Activated CD4-positive, CD25-positive, alpha-beta regulatory T cell (primary cell): ENCODE measurements at places on chromosomes 4 and X.

DNA sequence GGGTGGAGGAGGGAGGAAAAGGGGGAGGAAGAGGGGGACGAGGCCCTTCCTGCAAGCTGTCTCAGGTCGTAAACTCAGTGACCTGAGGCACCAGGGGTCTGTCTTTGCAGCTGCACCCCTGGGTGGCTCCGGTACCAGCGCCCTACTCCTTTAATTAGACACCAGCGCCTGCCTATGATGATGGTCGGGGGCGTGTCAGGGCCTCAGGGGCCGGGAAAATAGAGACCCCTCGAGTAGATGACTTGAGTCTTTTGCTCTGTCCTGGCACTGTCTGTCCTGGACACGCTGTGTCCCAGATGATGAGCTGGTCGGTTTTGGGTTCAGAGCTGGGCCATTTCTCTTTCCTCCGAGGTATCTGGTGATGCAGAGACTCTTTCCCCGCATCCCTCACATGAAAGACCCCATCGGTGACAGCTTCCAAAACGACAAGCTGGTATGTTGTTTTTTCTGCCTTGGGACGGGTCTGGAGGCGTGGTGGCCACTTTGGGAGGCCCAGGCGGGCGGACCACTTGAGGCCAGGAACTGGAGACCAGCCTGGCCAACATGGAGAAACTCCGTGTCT is 11.2 kb downstream of the SLC25A6 start:
- no peak for DNase-seq

- DNase-seq = peak; percentile 6
Measured at GRCh38 chr4:47926667-47927258, 12.4 kb upstream of the NFXL1 start.

DNA sequence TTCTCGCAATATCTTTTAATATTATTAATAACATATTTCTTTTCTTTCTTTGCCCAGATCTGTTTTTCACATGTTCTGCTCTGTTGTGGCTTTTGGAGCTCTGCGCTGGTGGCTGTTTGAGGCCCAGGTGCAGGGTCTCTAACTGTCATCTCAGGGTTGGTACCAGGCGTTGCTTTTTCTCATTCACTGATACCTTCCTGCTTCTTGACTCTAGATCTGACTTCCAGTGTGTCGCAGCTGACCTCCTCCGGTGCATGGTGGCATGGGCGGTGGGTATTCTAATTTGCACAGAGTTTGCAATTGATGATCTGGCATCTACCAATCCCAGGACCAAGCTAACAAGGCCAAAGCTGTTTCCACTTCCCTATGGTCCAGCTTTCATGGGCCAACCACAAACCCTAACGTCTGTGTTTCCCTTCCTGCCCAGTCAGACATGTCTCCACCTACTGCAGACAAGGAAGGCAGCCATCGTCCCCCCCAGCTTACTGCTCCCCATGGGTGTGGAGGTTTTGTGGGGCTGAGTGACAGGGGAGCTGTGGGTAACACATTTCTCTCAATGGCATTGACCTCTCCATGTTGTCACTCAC is 25.2 kb downstream of the LETM1 start:
- DNase-seq = no peak

DNA sequence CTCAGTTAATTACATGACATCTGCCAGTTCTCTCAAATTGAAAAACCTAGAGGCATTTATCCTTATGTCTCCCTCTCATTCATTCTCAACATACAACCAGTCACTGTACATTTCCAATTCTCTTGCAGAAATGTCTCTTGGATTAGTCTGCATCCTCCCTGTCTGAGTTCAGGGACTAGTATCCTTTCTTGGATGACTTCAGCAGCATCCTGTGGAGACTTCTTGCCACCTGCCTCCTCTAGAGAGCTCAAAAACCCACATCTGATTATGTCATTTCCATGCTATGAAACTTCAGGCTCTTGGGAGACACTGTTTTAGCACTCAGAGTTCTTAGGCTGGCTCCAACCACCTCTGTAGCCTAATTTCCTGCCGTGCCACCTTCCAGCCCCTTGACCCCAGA is 515.1 kb upstream of the DIPK2B start:
- no peak for DNase-seq

- no peak for DNase-seq
Measured at GRCh38 chr4:140110542-140111215, 43.3 kb downstream of the MAML3 start.

GRCh38 chr4:101289306-101289705 is 58.0 kb downstream of the PPP3CA start:
- DNase-seq = no peak

- no peak for DNase-seq
Measured at GRCh38 chrX:155888139-155888538, 7.0 kb downstream of the VAMP7 start.

DNA sequence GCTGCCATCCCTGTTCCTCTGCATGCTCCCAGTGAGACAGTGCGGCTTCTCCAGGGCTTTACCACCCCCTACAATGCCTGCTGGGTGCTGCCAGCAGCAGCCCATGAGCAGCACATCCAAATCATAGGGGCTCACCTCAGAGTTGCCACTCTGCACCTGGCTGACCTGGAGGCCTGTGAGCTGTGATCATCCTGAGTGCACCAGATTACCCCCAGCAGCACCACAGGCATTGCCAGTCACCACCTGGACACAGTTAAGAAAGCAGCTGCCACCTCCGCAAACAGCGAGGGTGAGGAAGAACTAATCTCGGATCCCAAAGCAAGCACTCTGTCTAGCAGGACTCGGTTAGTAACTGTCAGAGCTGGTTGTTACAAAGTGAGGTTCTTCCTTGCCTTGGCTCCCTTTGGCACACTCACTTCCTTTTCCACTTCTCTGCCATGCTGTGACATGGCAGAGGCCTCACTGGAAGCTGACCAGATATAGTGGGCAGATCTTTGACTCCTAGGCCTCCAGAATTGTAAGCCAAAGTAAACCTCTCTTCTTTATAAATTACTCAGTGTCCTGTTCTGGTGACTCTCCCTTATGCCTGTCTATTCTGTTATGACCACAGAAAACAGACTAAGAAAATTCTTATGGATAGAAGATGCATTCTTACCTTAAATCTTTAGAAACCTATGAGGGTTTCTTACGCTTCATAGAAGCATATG is 25.2 kb downstream of the LRIT3 start:
- no peak for DNase-seq

DNA sequence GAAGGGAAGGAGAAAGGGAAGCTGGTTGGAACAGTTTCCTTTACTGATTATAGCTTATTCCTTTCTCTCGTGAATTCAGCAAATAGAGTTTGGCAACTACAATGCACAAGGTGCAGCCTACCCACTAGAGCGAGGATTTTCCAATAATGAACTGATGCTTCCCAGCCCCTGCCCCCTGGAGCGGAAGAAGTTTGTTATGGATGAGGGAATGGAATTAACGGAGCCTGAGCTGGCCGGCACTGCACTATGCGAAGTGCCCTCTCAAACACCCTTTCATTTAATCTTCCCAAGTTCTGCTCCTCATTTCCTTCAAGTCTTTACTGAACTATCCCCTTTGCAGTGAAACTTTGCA is 42.5 kb upstream of the CBR4 start:
- DNase-seq = no peak

DNA sequence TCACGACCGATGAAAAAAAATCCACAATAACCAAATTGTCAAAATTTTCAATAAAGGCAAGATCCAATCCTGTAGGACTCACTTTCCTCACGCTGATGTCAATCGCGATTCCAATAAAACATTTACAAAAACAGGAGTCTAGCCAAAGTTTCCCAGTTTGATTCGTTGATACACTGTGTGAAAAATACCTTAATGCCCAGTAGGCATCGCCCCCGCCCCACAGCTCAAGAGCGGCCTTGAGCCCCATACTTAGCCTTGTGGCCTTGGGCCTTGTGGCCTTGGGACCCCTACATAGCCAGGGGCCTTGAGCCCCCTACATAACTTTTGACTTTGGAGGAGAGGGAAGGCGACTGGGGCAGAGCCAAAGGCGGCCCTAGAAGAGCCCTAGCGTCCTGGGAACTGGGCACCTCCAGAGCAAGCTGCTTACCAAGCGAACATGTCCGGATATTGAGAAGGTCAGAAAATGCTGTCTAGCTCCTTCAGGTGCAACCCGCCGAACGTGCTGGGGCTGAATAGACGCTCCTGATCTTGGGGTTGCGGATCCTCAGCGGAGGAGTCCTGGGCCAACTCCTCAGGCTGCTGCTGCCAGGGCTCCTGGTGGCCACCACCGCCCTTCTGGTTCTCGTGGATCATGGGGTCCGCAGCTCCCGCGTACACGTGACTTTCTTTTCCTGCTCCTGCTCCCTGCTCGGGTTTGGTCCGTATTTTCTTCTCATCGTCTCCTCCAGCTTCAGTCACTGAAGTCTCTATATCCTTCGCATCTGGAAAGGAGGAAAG is 62.9 kb downstream of the RHOXF2B start:
- DNase-seq = no peak

DNA sequence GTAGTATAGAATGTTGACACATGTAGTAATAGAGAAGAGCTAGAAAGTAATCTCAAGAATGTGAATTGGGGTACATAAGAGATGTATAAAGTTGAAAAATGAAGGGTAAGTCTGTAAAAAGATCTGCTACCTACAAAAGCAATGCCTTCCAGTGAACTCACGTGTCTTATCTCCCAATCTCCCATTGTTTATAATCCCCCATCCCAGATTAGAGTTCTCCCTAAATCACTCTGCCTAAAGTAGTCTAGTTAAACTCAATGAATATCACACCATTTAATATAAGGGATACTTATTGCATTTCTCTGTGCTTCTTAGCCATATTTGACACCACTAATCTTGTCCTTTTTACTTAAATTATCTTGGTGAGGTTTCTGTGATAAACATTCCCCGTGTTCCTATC is 6.6 kb downstream of the TECRL start:
- DNase-seq = no peak

DNA sequence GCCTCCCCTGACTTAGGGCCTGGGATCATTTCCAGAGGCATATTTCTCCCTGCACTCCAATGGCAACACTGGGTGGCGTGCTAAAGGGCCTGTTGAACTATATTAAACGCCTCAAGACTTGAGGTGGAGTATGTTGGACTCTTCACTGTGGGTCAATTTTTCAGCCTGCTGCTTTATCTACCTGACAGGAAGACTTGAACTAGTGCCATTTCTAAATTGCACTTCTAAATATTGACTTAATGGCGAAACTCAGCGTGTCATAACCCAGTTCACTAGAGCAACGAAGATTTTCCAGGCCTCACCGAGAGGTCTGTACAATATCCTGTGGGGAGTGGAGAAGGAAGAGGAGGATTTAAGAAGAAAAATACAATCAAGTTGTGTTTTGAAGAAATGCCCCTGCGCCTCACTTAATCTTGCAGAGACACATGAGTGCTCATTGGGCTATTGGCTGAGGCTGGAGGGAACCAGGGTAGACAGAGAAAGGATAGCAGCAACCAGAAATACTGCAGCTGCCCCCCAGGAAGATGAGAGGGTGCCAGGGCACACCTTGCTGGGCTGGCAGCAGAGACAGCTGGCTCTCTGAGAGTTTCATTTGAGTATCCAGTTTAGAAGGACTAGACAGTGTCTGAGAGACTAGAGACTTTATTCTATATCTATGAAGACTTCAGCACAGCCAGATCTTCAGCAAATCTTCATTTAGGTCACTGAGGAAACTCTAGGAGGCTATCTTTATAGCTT is 67.4 kb downstream of the ENPP6 start:
- no peak for DNase-seq

DNA sequence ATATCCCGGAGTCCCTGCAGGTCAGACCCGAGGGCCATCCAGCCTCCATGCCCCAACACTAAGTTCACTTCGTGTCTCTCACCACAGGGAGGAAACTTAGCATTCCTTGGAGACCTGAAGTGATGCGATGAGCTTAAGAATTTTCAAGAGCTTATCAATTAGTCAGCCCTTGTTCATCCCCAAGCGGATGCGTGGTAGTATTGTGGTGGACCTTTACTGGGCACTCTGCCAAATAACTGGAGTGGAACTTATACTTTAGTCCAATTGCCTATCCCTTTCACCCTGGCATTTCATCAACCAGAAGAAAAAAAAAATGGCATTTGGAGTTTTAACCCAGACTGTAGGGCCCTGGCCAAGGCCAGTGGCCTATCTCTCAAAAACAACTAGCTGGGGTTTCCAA is 137.1 kb downstream of the RELL1 start:
- DNase-seq = no peak

DNA sequence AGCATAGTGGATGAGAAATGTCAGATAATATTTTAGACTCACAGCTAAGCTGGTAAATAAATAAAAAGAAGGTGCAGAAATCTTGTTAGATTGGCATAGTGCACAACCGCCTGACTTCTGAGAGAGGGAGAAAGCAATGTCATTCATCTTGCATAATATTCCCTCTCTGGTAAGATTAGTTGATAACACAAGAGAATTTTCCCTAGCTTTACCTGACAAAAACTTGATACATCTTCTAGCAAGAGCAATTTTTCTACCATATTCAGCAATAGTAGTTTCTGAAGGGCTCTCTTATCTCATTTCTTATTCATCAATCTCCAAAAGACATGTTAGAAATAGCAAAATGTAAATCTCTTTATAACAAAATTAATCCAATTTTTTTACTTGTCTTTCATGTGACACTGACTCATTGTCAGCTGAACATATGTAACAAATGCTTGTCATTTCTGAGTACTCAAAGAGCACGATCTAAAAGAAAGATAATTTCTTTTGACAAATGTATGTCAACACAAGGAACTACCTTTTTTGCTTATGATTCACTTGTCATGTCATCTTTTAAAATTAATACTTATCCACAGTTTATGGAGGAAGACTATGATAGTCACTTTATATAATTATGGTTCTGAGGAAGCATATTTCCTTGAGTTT is 240.0 kb downstream of the ARAP2 start:
- no peak for DNase-seq

- DNase-seq = no peak
Measured at GRCh38 chr4:19512086-19512485, 739.6 kb upstream of the SLIT2 start.

GRCh38 chrX:153989973-153990655 is 17.6 kb downstream of the TMEM187 start:
- DNase-seq = no peak

GRCh38 chrX:1165535-1166196 is 46.8 kb downstream of the CRLF2 start:
- DNase-seq = no peak

DNA sequence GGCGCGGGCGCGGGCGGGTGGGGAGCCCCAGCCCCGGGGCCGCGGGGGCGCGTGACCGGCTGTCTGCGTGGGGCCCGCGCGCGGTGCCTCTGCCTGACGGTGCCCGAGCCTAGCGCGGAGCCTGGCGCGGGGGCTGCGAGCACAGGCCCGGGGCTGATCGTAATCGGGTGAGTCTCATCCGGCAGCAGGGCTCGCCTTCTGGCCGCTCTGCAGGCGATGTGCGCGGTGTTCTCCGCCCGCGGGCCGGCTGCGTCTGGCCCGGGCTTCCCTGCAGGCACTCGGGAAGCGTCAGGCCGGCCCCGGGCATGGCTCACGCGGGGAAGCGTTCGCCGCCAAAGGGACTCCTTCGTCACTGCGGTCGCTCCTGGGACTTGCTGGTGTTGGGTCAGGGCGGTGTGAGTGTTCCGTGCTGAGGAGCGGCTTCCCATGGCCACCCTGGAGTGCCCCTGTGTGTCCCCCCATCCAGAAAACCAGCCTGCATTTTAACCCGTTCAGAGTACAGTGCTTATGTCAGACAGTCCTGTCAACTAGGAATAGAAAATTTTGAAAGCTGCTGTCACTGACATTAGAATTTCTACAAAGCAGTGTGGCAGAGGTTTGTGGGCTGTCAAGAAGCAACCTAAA is 40.6 kb downstream of the FAM149A start:
- DNase-seq = no peak
